ENCODE measurements at places on chromosomes 3 and 15. TPM values are rescaled to one million over a fixed set of nuclear protein-coding genes. Genes with fewer than 3 reads are reported as not detected.
A peak's percentile ranks its signal among the peaks of the same experiment; 100 is the strongest.

ST8SIA2 gene
- total RNA-seq = not detected

DNA sequence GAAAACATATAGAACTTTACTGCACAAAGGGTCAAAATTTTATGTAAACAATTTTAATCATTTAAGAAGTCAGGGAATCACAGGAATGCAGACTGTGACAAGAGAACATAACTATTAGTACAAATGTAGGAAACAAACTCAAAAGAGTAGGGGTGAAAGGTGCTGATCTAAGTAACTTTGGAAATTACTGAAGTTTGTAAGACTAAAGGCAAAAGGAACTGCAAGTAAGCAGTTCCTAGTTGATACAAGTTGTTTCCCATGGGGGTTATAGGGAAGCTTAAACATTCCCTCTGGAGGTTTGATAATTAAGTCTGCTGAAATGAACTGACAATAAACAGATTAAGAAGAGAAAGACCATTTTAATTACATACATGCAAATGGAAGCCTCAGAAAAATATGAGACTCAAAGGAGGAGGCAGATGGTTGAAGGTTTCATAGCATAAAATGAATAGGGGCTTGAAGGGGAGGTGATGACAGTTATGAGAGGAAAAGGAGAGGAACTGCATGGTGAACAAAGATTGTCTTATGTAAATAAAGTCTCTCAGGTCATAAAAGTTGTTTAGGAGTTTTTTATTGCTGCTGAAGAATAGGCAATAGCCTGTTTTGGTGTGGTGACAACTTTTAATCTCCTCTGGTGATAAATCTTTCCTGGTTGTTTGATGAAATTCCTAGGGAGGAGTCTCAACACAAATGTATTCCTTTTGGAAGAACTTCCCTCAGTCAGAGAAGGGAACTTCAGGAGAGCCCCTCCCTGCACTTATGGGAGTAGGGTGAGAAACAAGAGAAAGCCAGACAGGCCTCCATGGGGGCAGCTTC lies 17.1 kb downstream of the SETMAR start:
- DNase-seq = no peak

GRCh38 chr3:162390891-162391290 lies 894.3 kb downstream of the OTOL1 start:
- DNase-seq = no peak

DNA sequence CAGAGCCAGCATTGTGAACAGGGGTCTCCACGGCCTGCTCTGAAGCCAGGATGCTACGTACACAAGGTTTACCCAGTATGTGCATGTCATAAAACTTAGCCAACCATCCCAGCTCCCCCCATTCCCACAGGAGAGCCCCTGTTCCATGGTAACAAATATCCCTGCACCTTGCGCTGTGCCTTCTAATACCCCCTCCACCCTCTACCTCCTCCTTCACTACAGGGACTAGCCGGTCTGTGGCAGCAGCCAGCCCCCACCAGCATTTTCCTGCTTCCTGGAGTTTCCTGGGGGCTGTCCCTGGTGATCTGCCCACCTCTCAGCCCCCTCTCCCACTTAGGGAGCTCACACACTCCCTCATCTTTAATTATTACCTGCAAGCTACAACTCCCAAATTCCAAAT lies 20.4 kb downstream of the ACSBG1 start:
- no peak for DNase-seq

DNA sequence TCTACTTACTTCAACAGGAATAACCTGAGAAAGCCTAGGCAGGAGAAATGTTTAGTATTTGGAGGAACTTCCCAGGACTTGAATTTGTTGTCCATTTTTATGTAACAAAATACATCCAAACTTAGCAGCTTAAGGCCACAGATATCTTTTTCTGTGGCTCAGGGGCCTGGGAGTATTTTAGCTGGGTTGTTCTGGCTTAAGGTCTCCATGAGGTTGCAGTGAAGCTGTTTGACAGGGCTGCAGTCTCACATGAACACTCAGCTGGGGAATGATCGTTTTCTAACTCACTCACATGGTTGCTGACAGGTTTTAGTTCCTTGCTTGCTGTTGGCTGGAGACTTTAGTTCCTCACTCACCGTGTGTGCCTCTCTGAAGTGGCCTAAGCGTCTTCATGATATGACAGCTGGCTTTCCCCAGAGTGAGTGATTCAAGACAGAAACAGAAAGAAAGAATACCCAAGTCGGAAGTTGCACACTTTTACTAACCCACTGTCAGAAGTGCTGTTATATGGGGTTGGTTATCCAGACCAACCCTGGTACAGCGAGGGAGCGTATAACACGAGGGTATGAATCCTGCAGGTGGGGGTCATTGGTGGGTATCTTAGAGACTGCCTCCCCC lies 229.7 kb upstream of the TBL1XR1 start:
- DNase-seq = peak; percentile 32

DNA sequence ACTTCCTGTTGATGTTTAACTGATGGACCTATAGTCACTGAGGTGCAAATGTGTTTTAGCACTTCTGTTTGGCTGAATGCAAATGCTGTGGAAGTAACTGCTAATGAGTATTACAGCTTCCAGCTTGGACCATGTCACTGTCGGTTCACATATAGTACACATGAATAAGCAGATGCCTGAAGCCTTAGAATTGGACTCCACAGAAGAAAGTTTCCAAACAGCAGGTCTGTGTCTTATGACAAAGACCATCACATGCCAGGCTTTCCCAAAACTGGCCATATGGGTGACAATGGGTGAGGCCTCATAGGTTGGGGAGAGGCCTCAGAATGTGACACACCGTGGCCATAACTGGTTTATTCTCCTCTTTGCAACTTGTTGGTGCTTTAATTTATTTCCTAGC lies 241.8 kb downstream of the WNT5A start:
- DNase-seq = no peak

GRCh38 chr15:46258056-46258455 lies 623.2 kb downstream of the SQOR start:
- DNase-seq = no peak

- no peak for DNase-seq
These were observed 31.9 kb downstream of the CEP63 start for GRCh38 chr3:134517791-134518190.

ARL13B gene
- 8.3 TPM for total RNA-seq

DNA sequence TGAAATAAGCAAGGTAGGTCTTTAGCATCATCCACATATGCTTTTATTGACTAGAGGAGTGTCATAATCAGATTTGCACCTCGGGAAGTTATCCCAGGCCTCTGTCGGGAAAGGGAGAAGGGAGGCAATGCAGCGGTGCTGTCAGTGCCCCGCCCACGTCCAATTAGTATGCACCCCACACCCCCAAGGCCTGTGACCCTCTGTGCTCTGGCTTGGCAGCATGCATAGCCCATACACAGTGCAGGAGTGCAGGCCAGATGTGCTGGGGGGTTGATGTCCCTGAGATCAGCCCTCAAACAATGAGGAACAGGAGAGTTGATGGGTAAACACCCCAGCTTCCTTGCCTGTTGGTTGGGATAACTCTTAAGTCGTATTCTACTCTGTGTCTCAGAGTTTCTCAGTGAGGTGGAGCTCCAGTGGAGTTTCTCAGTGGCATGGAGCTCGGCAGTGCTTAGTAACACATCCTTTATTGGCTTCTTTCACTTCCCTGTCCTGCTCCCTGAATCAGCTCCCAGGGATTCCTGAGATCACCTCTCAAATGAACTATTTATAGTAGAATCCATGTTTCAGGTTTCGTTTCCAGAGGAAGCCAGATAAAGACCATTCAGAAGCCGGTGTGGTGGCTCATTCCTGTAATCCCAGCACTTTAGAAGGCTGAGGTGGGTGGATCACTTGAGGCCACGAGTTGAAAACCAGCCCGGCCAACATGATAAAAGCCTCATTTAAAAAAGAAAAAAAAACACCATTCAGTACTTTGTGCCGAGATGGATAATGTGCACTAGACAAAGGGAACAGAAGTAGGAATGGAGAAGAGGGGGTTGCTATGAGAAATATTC lies 26.7 kb upstream of the NDUFB4 start:
- DNase-seq = no peak

IL16 gene
- 284 TPM for total RNA-seq

GRCh38 chr3:126312341-126312740 lies 44.9 kb downstream of the KLF15 start:
- no peak for DNase-seq

GRAMD2A gene
- not detected for total RNA-seq

POPDC2 gene
- 4.5 TPM for total RNA-seq

- no peak for DNase-seq
These were observed 100.8 kb upstream of the PIAS1 start for GRCh38 chr15:67953299-67953698.

GOLGA8R gene
- 28.2 TPM for total RNA-seq

DNA sequence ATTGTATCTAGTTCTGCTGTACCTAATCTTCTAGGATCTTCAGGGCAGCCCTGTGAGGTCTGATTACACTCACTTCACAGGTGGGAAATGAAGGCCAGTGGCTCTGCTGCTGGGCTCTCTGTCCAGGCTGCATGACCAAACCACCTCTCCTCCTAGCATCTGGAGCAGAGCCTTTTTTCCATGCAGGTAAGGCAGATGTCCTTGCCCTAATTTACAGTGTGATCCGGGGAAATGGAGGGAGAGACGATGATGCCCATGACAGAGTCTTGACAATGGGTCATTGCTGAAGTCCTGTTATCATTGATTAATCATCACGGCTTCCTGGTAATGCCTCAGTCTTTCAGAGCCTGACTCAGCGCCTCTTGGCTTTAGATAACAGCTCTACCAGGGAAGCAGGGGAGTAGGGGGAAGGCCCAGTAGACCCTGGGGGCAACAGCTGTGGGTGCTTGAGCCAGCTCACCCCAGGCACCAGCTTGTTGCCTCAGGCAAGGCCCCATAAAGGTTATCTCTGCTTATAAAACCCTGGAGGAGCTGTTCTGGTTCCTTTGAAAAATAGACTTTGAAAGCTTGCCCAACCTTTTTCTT lies 153.4 kb downstream of the GABRG3 start:
- DNase-seq = no peak

DNA sequence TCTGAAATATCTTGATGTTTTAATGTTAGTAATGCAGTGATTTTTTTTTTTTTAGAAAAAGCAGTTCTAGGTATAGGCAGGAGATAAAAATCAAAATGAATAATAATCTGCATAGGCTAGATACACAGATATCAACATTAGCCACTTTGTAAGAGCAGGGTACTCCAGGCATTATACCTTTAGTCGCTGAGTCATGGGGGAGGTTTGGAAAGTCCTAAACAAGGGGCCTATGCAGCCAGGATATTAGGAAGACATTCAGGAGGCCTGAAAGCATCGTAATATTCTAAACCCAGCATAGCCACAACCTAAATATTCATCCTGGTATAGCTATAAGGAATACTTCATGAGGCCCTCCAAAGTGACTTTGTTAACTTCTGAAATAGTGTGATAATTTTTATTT lies 258.1 kb upstream of the NECTIN3 start:
- DNase-seq = no peak

TNFAIP8L3 gene
- 0.17 TPM for total RNA-seq

ALDH1L1 gene
- not detected for total RNA-seq

- no peak for DNase-seq
These were observed 14.2 kb downstream of the ARHGAP31 start for GRCh38 chr3:119308355-119308754.

ZMYND10 gene
- total RNA-seq = 2.7 TPM

DNA sequence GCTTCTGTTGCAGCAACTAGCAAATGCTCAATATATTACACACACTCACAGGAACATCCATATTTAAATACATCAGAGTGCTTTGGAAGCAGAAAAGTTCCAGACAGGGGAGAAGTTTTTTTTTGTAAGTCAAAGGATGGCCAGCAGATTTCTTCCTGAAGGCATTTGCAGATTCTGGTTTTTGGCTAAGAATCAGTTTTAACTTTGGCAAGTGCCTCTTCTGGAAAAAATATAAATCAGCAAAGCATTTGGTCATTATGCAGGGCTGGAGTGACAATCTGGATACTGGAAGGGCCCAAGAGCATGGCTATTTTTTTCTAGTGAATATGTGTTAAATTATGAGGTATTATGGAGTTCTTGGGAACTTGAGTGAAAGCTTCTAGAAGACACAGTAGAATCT lies 495.3 kb upstream of the ARPP21 start:
- DNase-seq = no peak

TMEM158 gene
- not detected for total RNA-seq

DNA sequence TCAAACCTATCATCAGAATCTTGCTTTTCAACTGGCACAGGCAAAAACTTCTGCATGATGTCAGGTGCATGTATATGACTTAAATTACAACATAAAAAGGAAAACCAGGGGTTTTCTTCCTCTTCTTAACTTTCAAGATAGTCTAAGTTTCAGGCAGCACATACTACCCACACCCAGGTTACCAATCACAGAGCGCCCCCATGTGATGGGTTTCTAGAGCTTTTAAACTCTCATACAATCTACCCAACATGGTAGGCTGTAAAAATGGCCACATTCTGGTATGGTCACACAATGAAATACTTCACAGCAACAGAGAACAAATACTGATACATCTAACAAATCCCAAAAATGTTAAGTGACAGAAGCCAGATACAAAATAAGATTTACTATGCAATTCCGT lies 7.4 kb downstream of the MESD start:
- DNase-seq = no peak

GRCh38 chr3:179299999-179300613 lies 22.7 kb upstream of the ZNF639 start:
- no peak for DNase-seq

- DNase-seq = no peak
These were observed 64.4 kb upstream of the CRTC3 start for GRCh38 chr15:90465140-90465929.

SLC24A5 gene
- not detected for total RNA-seq

DNA sequence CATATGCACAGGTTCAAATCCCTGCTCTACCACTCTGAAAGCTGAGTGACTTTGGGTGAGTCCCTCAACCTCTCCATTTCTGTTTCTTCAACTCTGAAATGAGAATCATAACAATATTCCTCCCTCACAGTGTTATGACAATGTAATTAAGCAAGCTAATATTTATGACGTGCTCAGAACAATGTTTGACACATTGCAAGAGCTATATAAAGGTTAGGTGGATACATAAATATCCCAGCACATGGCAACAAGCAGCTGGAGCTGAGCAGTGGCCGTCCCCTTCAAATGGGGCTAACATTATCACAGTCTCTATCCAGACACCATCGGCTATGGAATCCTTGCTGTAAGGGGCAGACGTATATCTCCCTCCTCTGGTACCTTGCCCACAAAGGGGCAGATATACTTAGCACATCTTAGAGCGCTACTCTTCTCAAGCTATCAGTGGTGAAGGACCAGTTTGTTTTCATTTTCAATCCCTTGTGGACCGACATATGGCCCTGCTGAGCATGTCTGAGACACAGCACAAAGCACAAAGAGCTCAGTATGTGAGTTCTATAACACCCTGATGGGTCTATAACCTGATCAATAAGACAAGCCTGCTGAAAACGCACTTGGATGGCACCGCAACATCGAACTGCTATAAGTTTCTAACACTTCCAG lies 80.9 kb downstream of the PRICKLE2 start:
- DNase-seq = no peak

- DNase-seq = no peak
These were observed 83.6 kb downstream of the SLC7A14 start for GRCh38 chr3:170502297-170502696.

ACKR4 gene
- not detected for total RNA-seq

GRCh38 chr3:157388976-157389375 lies 47.7 kb upstream of the PTX3 start:
- DNase-seq = no peak

GRCh38 chr3:162192340-162193029 lies 695.9 kb downstream of the OTOL1 start:
- DNase-seq = no peak
